ENCODE measurements at places on chromosomes 13 and 19.

GRCh38 chr19:892243-892893 lies 619 bp downstream of the MED16 start:
- H3K4me1 ChIP-seq, result no peaks in the 10 kb centered on the region
- H3K27me3 ChIP-seq, result no peaks in the 10 kb centered on the region
- H3K36me3 ChIP-seq, result no peaks in the 10 kb centered on the region
- H3K27ac ChIP-seq, result peak overlapping the region; percentile 98

DNA sequence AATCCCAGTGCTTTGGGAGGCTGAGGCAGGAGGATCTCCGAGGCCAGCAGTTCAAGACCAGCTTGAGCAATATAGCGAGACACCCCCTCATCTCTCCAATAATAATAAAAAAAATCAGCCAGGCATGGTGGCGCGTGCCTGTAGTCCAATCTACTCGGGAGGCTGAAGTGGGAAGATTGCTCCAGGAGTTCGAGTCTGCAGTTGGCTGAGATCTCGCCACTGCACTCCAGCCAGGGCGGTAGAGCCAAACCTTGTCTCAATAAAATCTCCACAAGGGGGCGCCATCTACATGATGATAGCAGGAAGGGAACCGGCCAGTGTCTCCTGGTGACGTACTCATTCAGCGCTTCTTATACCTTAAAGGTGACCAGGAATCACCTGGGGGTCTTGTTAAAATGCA lies 13.6 kb upstream of the C5AR1 start:
- H3K27me3 ChIP-seq, result no peaks in the 10 kb centered on the region
- no peak overlapping the region for H3K27ac ChIP-seq
- H3K4me3 ChIP-seq, result no peak overlapping the region
- H3K36me3 ChIP-seq, result no peaks in the 10 kb centered on the region
- peak; percentile 86 for DNase-seq

- no peaks in the 10 kb centered on the region for H3K36me3 ChIP-seq
- H3K27me3 ChIP-seq, result peaks cover 22% of the 10 kb centered on the region
- H3K27ac ChIP-seq, result no peak overlapping the region
Measured at GRCh38 chr19:7575434-7576040, 20.1 kb upstream of the CAMSAP3 start.

DNA sequence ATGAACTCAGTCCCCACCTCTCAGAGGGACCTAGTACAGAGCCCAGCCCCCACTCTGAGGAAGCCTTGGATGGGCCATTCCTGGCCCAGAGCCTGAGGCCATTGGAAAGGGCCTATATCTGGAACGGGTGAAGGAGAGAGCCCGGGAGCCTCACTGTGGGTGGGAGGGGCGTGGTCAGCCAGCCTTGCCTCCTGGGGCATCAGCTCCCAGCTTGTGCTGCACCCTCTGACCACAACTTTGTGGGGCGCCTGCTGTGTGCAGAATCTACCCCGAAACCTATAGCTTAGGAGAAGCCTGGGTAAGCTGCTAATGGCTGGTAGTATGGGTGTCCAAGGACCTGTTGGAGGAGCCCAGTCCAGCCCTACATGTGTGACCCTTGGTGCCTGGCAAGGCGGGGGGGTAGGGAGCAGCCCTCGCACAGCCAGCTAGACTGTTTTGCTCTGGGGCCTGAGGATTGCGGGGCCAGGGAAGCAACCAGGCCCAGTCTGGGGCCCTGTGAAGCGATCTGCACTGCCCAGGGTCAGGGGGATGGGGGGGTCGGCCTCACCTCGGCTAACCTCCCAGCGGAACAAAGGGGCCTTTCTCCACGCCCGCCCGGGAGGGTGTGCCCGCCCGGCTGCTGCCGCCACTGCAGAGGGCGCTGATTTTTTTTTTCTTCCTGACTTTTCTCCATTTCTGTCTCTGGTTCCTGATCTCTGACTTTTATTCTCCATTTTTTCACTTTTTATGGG lies 42.3 kb downstream of the LYL1 start:
- H3K4me1 ChIP-seq, result peaks cover 15% of the 10 kb centered on the region
- no peak for DNase-seq

DNA sequence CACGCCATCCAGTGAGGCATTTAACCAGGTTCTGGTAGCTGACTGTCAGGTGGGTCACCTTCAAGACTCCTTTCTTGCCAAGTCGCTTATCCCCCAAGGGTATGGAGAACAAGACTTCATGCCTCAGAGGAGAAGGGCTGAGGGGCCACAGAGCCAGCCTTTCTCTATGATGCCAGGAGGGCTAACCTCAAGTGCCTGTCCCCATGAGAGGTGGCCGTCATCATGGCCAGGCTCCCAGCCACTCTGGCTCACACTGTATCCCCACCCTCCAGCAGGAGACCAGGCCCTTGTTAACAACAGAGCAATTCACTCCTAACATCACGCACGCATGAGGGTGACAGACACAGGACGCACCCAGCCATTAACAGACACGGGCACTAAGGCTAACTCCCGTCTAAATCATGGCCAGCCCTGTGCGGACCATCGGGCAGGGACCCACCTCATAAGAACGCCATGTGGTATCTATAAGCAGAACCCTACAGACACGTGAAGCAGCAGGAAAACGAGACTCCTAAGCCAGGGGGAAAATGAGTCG lies 38.6 kb upstream of the ISYNA1 start:
- peaks cover 7% of the 10 kb centered on the region for H3K4me1 ChIP-seq
- H3K27ac ChIP-seq, result no peak overlapping the region
- H3K4me3 ChIP-seq, result no peak overlapping the region
- H3K36me3 ChIP-seq, result no peaks in the 10 kb centered on the region

DNA sequence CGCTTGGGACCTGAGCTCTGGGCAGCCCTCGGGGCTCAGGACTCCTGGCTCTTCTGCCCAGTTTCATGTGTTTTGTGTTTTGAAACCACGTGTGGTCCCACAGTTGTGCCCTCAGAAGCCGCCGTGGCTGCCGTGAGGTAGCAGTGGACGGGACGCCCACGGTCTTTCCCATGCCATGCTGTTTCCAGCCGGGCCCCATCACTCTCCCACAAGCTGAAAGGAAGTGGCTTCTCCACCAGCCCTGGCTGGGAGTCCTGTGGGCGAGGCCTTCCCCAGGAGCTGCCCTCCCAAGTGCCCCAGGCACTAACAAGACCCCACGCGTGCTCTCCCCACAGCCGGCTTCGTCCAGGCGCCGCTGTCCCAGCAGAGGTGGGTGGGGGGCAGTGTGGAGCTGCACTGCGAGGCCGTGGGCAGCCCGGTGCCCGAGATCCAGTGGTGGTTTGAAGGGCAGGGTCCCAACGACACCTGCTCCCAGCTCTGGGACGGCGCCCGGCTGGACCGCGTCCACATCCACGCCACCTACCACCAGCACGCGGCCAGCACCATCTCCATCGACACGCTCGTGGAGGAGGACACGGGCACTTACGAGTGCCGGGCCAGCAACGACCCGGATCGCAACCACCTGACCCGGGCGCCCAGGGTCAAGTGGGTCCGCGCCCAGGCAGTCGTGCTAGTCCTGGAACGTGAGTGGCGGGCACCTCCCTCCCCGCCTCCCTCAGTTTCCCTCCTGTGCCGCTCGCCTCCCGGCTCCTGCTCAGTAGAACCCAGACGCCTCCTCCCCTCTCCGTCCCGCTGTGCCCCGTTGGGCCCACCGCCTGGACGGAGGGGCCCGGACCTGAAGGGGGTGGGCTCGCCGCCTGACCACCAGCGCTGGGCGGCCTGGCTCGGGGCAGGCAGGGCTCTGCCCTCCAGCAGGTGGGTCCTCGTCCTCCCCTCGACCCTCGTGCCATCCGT lies 5.3 kb downstream of the BSG start:
- H3K4me1 ChIP-seq, result peaks cover 24% of the 10 kb centered on the region
- H3K27me3 ChIP-seq, result no peaks in the 10 kb centered on the region
- H3K4me3 ChIP-seq, result no peak overlapping the region
- peaks cover 5% of the 10 kb centered on the region for H3K36me3 ChIP-seq
- H3K27ac ChIP-seq, result peak overlapping the region; percentile 29
- DNase-seq, result no peak

DNA sequence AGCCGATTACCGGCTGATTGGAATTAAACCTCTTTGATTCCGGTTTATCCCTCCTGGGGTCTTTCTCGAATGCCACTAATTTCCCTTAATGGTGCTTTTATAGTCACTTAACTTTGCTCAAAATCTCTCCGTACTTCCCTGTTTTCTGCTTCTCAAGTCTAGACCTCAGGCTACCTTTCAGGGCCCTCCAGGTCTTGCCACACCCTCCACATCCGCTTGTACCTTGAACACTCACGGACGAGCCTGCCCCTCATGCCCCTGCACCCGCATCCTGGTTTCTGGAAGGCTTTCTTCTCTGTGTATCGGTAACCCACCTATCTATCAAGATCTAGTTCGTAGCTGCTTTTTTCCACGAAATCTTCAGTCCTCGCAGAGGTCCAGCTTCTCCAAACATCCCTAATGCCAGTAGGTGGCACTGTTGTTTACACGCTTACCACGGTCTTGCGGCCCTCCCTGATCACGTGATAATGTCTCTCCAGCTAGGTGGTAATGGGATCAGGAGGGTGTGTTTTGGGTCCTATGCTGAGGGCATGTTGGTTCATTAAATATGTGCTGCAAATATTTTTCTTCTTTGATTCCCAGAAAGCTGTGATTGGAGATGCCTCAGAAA lies 13.8 kb downstream of the ATP12A start:
- peak; percentile 64 for DNase-seq
- no peaks in the 10 kb centered on the region for H3K27me3 ChIP-seq
- H3K4me3 ChIP-seq, result no peak overlapping the region
- no peaks in the 10 kb centered on the region for H3K36me3 ChIP-seq

GRCh38 chr13:110000534-110001345 lies 214.4 kb upstream of the IRS2 start:
- no peaks in the 10 kb centered on the region for H3K27me3 ChIP-seq
- DNase-seq, result no peak
- no peaks in the 10 kb centered on the region for H3K36me3 ChIP-seq
- H3K4me3 ChIP-seq, result no peak overlapping the region
- no peak overlapping the region for H3K27ac ChIP-seq

DNA sequence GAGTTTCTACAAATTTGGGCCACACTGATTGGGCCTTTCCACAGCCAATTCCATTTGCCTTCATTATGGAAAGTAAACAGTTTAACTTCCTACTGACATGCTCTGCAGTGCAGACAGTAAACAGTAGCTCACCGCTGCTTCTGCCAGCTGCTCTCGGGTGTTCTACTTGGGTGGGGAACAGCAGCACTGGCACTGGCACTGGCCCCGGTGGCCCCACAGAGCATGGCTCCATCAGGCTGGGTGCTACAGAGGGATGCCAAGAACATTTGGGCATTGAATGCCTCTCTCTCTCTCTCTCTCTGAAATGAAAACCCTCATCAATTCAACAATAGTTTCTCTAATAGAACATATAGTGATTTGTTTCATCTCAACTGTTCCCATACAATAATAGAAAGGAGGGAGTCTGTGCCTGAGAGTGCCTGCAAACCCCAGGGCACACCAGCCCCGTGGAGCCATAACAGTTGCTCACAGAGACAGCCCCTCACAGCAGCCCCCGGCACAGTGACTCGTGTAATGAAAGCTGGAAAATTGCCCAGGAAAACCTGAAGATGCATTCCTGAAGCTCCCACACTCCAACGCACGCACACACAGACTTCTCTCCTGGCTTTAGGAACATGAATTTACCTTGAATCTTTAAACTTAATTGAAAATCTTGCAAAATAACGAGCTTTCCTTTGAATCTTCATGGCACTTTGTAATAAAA lies 38.2 kb upstream of the GJB6 start:
- peak; percentile 17 for DNase-seq
- H3K27me3 ChIP-seq, result no peaks in the 10 kb centered on the region
- no peaks in the 10 kb centered on the region for H3K4me1 ChIP-seq
- H3K27ac ChIP-seq, result no peak overlapping the region
- no peaks in the 10 kb centered on the region for H3K36me3 ChIP-seq

DNA sequence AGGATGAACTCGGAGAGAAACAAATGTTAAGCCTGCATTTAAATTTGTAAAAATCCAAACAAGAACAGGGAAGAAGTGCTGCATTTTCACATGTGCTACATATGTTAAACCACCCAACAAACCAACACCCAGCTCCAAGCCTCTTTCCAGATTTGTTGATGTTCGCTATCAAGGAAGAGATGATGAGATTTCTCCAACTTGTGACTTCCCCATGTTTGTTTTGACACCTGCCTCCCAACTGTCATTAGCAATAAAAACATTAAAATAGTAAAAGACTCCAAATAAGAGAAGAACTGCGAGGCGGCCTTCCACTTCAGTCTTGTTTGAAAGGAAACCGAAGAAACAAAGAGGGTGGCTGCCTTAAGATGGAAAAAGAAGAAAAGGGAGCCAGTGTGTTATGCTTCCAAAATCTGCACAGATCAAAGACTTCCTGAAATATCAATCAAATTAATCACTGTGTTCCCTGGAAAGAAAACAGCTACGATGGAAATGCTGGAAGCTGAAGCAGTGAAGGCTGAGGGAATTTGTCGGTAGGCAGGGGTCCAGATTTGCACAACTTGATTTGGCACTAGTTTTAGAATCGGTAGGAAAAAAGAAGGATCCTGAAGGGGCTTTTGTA lies 14.0 kb upstream of the GGACT start:
- no peak overlapping the region for H3K27ac ChIP-seq
- no peaks in the 10 kb centered on the region for H3K4me1 ChIP-seq
- H3K36me3 ChIP-seq, result peaks cover 2% of the 10 kb centered on the region
- H3K27me3 ChIP-seq, result no peaks in the 10 kb centered on the region

DNA sequence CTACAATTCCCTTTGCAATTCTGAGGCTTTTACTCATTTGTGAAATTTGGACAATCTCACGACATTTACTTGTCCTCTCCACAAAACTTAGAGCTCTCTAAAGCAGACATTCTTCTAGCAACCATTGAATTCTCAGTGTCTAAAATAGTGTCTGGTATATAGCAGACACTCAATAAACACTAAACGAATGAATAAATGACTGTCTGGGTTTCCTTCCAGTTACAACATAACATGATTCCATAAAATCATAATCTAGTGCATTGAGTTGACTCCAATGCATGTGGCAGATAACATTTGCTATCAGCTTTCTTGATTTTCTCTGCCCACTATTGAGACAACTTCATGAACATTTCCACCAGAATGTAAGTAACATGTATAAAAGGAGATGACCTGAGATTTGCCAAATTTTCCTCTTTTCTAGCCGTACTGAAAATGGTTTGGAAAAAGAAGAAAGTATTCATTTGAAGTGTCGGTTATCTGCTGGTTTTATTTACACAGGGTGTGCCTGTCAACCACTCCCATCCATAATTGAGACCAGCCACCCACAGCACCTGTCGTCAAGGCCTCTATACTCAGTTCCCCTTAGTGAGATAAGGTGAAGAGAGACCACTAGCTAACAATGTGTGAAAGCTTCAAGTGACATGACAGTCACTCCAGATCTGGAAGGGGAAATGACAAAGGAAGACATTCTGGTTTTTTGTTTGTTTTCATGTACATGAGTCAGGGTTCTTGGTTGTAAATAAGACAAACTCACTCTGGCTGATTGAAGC lies 4.8 kb upstream of the SERP2 start:
- DNase-seq, result no peak
- peaks cover 24% of the 10 kb centered on the region for H3K4me1 ChIP-seq
- no peaks in the 10 kb centered on the region for H3K27me3 ChIP-seq
- H3K36me3 ChIP-seq, result no peaks in the 10 kb centered on the region
- H3K4me3 ChIP-seq, result no peak overlapping the region

- H3K36me3 ChIP-seq, result no peaks in the 10 kb centered on the region
- peaks cover 18% of the 10 kb centered on the region for H3K4me1 ChIP-seq
- no peak for DNase-seq
- peaks cover 10% of the 10 kb centered on the region for H3K27me3 ChIP-seq
Measured at GRCh38 chr13:112890316-112891145, 78.5 kb upstream of the MCF2L start.

All from cardiac muscle cell (in vitro differentiated cells and primary cell).